ENCODE measurements at places on chromosomes 6 and 20. TPM values are rescaled to one million over a fixed set of nuclear protein-coding genes. Genes with fewer than 3 reads are reported as not detected.

GRCh38 chr6:124719913-124720312, 242.3 kb upstream of the RNF217 start:
- no peak for DNase-seq
- no peaks in the 10 kb centered on the region for H3K27me3 ChIP-seq
- H3K27ac ChIP-seq = no peak overlapping the region
- H3K4me1 ChIP-seq = no peaks in the 10 kb centered on the region
- no peaks in the 10 kb centered on the region for H3K36me3 ChIP-seq

DNA sequence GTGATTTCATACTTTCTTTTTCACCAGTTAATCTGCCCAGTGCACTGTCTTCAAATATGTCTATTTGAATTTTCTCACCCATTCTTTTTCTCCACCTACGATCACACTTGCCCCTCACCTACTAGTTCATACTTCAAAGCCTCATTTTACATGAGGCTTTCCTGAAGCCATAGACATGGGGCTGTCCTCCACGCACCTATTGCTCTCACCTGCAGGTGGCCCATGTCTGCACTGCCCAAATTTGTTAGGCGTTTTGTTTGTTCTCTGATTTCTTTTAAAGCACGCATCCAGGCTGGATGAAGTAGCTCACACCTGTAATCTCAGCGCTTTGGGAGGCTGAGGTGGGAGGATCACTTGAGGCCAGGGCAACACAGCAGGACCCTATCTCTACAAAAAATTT, 106.8 kb upstream of the RIPOR2 start:
- H3K4me1 ChIP-seq = no peaks in the 10 kb centered on the region
- no peaks in the 10 kb centered on the region for H3K36me3 ChIP-seq
- no peak overlapping the region for H3K4me3 ChIP-seq
- no peak for DNase-seq
- H3K27me3 ChIP-seq = no peaks in the 10 kb centered on the region

DNA sequence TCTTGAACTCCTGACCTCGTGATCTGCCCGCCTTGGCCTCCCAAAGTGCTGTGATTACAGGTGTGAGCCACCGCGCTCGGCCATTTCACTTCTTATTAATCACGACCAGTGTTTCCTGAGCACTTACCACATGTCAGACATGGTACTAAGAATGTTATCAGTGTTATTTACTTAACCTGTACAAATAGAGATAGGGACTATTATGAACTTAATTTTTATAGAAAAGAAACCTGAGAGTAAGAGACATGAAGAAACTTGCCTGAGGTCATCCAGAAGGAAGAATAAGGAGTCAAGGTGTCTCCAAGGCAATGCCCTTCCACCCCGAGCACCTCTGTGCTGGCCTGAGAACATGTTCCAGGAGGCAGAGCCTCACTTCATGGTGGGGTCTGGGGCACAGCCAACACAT, 29.3 kb upstream of the EZR start:
- DNase-seq = peak; percentile 32
- peak overlapping the region; percentile 98 for H3K27ac ChIP-seq
- no peaks in the 10 kb centered on the region for H3K36me3 ChIP-seq
- no peaks in the 10 kb centered on the region for H3K27me3 ChIP-seq

GRCh38 chr6:9606435-9607134, 808.3 kb downstream of the TFAP2A start:
- H3K27me3 ChIP-seq = peaks cover 9% of the 10 kb centered on the region
- H3K36me3 ChIP-seq = no peaks in the 10 kb centered on the region
- H3K4me3 ChIP-seq = no peak overlapping the region
- no peak overlapping the region for H3K27ac ChIP-seq
- H3K4me1 ChIP-seq = no peaks in the 10 kb centered on the region

GRCh38 chr6:12483712-12484111, 193.6 kb downstream of the EDN1 start:
- no peaks in the 10 kb centered on the region for H3K27me3 ChIP-seq
- no peaks in the 10 kb centered on the region for H3K36me3 ChIP-seq
- H3K4me1 ChIP-seq = no peaks in the 10 kb centered on the region
- H3K4me3 ChIP-seq = no peak overlapping the region
- no peak overlapping the region for H3K27ac ChIP-seq
- no peak for DNase-seq

- H3K27me3 ChIP-seq = no peaks in the 10 kb centered on the region
- no peak overlapping the region for H3K27ac ChIP-seq
- H3K4me1 ChIP-seq = no peaks in the 10 kb centered on the region
- H3K4me3 ChIP-seq = no peak overlapping the region
- no peaks in the 10 kb centered on the region for H3K36me3 ChIP-seq
Measured at GRCh38 chr6:100996409-100996808, 115.3 kb upstream of the ASCC3 start.

DNA sequence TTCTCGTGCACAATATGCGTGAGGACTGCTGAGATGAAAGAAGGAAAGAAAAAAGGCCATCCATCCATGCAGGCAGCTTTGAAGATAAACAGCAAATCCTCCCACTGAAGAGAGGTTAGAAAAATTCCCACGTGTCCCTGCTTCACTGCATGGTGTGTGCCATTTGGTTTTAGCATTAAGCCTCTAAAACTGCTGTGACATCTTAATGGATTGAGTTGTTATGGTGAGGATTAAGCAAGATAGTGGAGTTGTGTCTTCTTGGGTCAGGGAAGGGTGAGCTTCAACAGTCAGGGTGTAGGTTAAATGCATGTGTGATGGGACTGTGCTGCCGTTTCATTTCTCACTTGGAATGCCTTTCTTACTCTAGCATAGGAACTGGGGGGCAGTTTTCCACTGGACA, 50.5 kb downstream of the ZNF831 start:
- H3K36me3 ChIP-seq = no peaks in the 10 kb centered on the region
- no peaks in the 10 kb centered on the region for H3K27me3 ChIP-seq
- H3K27ac ChIP-seq = no peak overlapping the region

- H3K27me3 ChIP-seq = no peaks in the 10 kb centered on the region
- no peaks in the 10 kb centered on the region for H3K36me3 ChIP-seq
- H3K27ac ChIP-seq = no peak overlapping the region
- H3K4me3 ChIP-seq = no peak overlapping the region
Measured at GRCh38 chr6:158029668-158030230, 48.1 kb downstream of the SYNJ2 start.

GRCh38 chr20:41426086-41426830, 59.6 kb upstream of the EMILIN3 start:
- H3K27me3 ChIP-seq = no peaks in the 10 kb centered on the region
- DNase-seq = no peak
- peak overlapping the region; percentile 45 for H3K27ac ChIP-seq
- no peak overlapping the region for H3K4me3 ChIP-seq
- H3K4me1 ChIP-seq = peaks cover 22% of the 10 kb centered on the region
- H3K36me3 ChIP-seq = peaks cover 6% of the 10 kb centered on the region

DNA sequence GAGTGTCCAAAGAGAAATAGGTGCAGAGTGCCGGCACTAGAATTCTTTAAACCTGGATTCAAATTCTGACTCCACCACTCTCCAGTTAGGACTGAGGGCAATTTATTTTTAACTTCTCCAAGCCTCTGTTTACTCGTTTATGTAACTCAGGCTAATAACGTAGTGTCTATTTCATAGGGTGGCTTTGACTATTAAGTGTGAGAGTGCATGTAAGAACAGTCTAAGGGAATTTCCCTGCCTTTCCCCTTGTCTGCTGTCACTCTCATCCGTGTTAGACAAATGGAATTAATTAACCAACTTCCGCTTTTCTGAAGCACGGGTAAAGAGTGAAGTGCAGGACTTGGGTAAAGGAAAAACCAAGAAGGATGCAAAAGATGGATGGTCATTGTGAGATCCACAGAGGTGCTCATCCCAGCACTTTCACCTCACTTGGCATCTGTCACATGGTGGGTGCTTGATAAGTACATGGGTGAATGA, 4.1 kb upstream of the ZKSCAN8 start:
- no peaks in the 10 kb centered on the region for H3K36me3 ChIP-seq
- H3K27ac ChIP-seq = peak overlapping the region; percentile 90
- H3K4me1 ChIP-seq = peaks cover 8% of the 10 kb centered on the region
- H3K27me3 ChIP-seq = no peaks in the 10 kb centered on the region
- peak overlapping the region; percentile 76 for H3K4me3 ChIP-seq
- peak; percentile 25 for DNase-seq

Gene FAM135A
- polyA plus RNA-seq = 17.2 TPM

Gene TAAR5
- not detected for polyA plus RNA-seq

Gene OPN5
- not detected for polyA plus RNA-seq

Gene SLC22A23
- 13.1 TPM for polyA plus RNA-seq

Gene TRIM40
- polyA plus RNA-seq = 0.34 TPM

Gene FNDC11
- polyA plus RNA-seq = 2.1 TPM

Gene GATA5
- 43.5 TPM for polyA plus RNA-seq

Gene PHF3
- 15.2 TPM for polyA plus RNA-seq

Gene FAM83D
- 6.3 TPM for polyA plus RNA-seq

Gene DEFB132
- polyA plus RNA-seq = not detected

Gene MOG
- polyA plus RNA-seq = not detected

Gene LGSN
- 0.73 TPM for polyA plus RNA-seq
